ENCODE measurements at places on chromosomes 1 and 21.

- no peak for DNase-seq
These were observed 2.3 kb downstream of the FYB2 start for GRCh38 chr1:56816909-56817308.

- DNase-seq = no peak
These were observed 3.3 kb downstream of the WRAP73 start for GRCh38 chr1:3646596-3646995.

DNA sequence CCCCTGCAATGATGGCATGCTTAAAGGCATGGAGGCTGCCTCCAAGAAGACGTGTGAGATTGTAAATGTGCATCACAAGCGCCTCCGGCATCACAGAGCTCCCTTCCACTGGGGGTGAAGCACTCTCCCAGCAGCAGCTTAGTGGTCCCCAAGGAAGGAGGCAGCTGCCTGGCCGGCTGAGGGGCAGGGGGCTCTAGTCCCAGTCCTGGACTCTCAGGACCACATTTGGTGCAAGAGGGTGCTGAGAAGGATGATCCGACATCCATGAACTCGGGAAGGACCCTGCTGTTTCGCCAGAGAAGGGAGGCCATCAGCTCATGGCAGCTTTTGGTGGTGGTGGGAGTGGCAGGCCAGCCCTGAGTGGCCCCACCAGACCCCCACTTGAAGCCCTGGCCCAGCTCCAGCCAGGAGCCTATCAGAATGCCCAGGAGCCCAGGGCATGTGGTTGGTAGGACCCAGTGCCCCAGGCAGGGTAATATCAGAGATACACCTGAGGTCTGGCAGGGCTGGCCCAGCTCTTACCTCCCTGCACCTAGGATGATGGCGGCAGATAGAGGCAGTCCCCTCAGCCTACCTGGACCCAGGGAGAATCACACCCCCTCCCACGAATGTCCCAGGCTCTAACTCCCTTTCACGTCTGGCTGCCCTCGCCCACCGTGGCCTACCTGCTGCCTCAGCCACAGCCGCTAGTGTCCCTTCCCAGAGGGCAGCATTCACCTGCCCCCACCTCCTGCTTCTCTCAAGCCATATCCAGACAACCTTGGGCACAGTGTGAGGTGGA, 2.4 kb upstream of the WNT9A start:
- no peak for DNase-seq

DNA sequence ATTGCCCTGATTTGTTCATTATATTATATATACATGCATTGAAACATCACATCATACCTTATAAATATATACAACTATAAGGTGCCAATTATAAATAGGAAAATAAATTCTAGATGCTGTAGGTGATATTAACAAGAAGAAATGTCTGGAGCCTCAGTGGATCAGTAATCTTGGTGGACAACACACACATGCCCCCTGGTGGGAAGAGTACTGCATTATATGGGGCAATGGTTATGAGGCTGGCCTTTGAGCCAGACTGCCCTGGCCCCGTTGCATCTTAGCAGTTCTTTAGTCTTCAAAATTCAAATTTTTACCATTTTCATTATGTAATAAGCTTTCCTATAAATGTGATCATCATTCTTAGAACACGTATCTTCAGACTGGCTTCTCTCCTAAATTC, 335.0 kb upstream of the GREM2 start:
- no peak for DNase-seq

DNA sequence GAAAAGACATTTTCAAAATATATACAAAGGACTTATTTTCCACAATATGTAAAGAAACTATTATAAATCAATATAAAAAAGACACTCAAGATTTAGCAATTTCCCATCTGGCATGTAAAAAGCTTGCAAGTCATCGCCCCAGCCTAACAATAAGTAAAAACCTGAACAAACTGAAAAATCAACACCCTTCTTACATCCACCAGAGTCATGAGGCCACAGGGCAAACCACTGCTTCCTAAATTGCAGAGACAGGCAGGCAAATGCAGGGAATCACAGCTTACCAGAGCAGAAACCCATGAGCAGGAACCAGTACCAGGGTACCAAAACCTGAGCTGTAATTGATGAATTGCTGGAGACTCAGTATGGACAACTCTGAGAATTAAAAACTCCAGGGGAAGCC, 16.7 kb upstream of the WNT2B start:
- DNase-seq = no peak

DNA sequence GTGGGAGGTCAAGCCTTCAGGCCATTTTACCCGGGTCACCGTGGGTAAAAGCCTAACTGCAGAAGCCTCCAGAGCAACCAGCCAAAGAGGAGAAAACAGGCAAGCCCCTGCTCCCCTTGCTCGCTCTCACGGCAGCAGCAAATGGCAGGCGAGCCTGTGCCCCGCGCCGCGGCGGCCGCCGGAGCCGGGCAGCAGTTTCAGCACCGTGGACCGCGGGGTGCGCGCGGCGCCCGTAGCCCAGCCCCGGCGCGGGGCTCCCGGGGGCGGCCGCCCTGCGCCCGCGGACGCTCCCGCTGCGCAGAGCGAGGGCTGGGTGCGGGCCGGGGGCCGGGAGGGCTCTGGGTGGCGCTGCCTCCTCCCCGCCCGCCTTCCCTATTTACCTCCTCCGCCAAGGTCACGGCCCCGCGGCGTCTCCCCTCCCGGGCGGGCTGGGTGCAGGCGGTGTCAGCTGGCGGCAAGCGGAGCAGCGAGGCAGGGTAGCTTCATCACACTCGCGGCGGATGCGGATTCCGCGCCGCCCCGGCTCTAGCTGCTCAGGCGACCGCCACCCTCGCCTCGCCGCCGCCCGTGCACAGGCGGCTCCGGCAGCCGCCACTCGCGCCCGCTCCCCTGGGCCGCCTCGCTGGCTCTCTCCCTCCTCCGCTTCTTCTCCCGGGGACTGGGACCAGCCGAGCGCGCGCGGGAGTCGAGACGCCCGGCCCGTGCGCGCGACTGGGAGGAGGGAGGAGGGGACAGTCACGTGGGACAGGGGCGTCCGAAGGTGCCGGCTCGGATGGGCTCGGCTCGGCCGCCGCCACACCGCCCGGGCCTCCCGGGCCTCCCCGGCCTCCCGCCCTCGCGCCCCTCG, at the start of gene RGS7:
Gene RGS7, minus strand, starts transcription at position 687 of the 847 bp plus-strand sequence.
- DNase-seq = peak; percentile 69

DNA sequence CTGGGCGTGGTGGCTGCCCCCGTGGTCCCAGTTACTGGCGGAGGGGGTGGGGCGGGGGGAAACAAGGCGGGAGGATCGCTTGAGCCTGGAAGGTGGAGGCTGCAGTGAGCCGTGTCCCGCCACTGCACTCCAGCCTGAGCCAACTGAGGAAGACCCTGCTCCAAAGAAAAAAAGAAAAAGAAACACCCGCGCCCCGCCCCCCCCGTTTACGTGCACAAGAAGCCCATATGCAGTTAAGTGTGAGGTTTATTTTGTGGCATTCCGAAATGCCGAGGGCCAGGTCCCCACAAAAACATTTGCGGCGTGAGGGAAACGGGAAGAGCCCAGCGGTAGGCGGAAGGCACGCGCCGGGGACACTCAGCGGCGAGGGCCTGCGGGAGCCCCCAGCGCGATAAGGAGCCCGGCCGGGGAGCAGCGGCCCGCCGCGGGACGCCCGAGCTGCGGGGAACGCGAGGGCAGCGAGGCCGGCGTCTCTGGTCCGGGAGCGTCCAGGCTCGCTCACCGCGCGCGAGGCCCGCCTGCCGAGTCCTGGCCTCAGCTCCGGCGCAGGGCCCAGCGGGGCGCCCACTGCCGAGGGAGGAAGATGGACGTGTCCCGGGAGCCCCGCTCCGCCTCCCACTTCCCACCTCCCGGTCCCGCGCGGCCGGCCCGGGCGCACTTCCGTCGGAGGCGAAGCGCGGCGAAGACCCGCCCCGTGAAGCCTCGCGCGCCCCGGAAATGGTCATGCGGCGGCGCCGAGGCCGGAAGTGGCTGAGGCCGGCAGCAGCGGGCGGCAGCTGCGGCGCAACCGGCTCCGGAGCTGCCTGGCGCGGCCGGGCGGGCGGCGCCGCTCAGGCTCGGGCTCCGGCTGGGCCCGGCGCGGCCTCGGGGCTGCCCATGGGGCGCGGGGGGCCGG, at the start of gene TRAPPC10:
Gene TRAPPC10, plus strand, starts transcription at position 731 of the 895 bp plus-strand sequence. CDS start 185 bp downstream, outside the sequence.
- DNase-seq = peak; percentile 91

DNA sequence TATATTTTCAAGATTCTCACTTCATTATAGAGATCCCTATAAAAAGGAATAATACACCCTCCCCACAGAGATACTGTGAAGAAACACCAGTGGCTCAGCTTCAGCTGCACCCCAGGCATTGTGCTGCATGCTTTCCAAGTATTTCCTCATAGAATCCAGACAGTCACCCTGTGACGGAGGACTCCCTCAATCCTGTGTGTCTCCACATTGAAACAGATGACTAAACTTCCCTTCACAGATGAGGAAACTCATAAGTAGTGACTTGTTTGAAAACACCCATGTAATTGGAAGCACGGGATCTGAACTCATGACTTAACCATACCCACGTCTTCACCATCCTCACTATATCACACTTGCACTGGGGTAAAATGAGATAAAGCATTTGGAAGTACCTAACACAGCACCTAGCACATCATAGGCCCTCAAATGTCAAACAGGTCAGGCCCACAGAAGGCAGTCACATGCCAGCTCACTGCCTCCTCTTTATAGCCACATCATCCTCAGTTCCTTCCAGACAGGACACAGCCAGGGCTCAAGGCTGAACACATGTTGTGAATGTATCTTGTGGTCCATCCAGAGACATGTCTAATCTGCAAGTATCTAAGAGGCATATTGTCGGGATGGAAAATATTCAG, 55.2 kb downstream of the GPR161 start:
- no peak for DNase-seq

DNA sequence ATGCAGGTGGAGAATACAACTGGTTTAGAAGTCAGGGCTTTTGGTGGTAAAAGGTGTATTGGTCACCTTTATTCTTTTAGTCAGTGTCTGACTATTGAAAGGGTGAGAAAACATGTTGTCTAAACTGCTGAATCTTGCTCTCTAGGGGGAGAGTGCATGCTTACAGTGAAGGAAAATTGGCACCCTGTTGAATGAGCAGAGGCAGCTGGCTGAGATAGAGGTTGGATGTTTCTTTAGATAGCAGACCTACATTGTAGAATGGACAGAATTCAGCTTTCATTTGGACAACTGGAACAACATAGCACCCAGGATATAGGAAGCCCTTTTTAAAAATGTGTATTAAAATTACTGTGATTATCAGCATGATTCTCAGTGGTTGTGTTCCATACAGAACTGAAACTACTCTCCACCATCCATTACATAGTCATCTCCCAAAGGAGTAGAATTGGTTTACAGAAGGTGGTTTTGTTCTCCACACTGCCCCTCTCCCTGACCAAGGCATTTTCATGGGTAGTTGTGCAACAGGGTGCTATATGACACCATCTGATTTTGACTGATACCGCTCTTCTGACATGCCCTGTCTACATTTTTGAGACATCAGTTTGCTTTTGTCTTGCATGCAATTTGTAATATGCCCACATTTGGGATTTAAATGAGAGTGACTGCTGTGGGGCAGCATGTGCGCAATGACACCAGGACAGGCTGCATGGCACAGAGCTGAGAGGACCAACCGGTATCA, 16.2 kb downstream of the RHOU start:
- no peak for DNase-seq

DNA sequence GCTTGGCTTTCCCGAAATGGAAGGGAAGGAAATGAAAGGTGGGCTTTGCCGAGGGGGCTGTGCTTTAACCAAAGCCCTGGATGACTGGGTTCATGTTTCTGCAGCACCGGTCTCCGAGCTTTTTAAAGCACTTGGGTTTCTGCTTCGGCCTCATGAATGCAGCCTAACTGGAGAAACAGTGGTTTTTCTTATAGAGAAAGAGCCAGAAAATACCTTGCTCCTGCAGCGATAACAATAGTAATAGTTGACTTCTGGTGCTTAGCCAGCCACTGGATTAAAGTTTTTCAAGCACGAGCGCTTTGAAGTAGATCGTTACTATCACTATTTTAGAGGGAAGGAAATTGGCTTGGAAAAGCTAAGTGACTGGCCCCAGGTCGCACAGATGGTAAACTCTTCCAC, 500 bp upstream of the DOCK7 start:
- DNase-seq = no peak

DNA sequence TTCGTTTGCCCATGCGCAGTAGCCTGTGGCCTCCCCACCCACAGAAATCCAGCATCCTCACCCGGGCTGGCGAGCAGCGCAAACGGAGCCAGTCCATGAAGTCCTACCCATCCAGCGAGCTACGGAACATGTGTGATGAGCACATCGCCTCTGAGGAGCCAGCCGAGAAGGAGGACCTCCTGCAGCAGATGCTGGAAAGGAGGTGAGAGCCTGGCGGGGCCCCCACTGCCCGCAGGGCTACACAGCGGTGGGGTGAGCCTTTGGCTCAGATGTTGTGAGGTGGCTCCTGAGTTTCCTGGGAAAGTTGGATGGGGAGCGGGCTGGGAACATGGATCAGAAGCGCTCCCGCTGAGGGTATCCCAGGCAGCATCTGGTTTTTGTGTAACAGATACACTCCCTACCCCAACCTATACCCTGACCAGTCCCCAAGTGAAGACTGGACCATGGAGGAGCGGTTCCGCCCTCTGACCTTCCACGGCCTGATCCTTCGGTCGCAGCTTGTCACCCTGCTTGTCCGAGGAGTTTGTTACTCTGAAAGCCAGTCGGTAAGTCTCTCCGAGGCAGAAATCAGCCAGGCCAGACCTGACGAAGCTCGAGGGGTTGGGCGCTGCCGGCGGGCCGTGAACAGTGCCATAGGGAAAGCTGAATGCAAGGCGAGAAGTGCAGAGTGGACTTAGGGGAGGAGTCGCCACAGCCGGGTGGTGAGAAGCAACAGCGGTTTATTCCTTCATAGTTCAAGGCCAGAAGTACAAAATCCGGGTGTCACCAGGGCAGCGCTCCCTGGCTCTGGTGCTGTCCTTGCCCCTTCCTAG, 10.4 kb downstream of the NPPA start:
- no peak for DNase-seq

- no peak for DNase-seq
These were observed 166.5 kb downstream of the FAF1 start for GRCh38 chr1:50793521-50793920.

- DNase-seq = no peak
These were observed 237.4 kb upstream of the RAB4A start for GRCh38 chr1:229033480-229033879.

- no peak for DNase-seq
These were observed 119.1 kb upstream of the RUNX3 start for GRCh38 chr1:25049190-25049589.

DNA sequence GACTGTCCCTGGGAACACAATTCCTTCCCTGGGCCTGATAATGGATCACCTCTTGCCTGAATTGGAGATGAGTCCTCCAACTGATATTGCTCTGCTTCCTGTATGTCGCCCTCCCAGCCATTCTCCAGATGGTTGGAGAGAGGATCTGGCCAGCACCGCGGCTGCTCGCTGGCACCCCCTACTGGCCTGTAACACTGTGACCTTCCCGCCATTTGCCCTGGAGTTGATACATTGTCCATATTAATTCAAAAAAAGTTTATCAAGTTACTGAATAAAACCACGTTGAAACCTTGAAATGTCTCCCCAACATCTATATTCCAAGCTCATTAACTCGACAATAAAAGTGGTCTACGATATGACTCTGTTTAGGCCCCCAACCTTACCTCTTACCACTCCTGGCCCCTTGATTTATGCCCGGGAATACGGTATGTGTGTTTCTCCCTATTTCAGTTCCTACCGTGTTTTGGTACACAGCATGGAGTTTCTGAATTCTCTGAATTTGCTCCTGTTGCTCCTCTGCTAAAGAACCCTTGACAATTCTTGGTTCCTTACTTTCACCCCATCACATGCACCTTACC, 241.8 kb upstream of the KIAA0040 start:
- DNase-seq = no peak

- no peak for DNase-seq
These were observed 110.3 kb upstream of the TNR start for GRCh38 chr1:175853681-175854080.

Data from right hindlimb (tissue), 1 donor.